ENCODE measurements at places on chromosomes 5 and 9.

DNA sequence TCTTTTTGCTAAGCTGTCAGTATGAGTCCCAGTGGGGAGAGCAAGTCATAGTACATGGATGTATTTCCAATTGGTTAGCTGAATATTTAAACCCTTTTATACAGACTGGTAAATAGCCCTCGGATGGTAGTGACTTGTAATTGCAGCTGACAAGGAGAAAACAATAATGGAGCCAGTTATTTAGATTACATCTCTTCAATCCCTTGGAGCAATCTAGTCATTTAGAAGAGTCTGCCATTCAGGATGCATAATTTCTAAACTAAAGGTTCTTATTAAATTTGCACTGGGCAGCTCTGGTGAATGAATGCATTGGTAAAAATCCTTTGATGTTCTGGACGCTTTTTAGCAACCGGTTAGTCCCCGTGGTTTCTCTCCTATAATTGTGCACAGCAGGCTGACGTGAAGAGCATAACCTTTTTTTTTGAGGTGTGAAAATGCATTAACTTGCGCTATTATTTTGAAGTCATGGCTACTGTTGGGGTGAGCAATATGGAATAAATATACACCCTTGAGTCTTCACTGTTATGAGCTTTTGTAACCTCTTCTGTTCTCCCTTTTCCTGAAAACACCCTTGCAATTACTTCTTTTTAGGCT, 158.6 kb upstream of the CD180 start:
- DNase-seq = no peak

- no peak for DNase-seq
These were observed 1.9 kb downstream of the GDA start for GRCh38 chr9:72151104-72151503.

DNA sequence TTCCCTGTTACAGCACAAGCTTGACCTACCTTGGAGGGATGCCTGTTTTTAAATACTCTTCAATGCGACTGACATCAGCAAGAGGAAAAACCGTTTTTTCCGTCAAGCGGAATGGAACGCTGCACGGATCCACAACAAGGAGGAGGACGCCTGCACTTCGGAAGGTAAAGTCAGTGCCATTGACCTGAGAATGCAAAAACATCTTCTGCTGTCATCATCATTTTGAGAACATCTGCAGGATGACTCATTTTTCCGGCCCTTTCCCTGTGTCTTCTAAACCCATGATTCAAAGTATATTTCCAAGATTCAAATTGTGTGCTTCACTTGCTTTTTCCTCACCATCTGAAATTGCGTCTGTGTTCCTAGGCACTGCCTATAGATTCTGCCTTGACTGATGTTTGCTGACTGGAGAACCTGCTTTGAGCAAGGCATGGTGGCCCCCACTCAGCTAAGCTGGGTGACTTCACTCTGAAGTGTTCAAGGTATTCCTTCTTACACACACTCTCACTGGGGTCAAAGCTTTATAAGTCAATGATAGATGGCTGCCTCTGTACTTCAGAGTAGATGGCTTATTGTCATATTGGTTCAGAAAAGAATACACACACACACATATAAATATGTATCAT, 78.1 kb downstream of the CEMIP2 start:
- DNase-seq = peak; percentile 11

DNA sequence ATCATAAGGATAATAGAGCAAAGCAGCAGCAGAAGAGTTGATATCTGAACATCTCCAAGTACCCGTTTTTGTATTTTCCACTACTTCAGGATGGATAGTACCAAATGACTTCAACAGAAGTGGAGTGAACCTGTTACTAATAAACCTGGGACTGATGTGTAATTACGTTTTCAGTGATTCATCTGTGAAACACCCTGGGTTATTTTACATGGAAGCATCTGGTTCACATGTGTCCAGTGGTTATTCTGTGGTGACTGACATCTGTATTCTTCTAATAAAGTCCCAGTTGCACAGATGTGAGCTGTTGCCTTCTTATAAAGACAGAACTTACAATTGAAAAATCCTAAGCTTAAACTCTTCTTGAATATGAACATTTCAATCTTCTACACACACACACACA, 139.7 kb upstream of the VCAN start:
- DNase-seq = no peak

GRCh38 chr5:91641730-91642350, 258.7 kb upstream of the ARRDC3 start:
- DNase-seq = peak; percentile 59

DNA sequence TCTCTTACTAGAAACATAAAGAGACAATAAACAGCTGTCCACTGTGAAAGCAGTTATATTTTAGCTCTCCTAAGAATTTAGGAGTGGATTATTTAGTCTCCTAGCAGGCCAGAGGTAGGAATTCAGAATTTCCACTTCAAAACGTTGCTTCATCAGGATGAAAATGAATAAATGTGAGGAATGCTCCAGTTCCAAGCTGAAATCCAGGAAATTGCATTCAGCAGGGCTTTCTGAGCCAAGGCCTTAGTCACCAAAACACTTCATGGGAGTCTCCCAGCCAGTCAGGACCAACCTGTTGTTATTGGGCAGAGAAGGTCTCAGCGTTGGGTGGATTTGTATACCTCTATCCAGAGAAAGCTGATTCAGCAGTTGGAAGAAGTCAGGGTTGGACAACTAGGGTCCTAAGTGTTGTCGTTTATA, 1040.3 kb downstream of the TLE1 start:
- peak; percentile 88 for DNase-seq

DNA sequence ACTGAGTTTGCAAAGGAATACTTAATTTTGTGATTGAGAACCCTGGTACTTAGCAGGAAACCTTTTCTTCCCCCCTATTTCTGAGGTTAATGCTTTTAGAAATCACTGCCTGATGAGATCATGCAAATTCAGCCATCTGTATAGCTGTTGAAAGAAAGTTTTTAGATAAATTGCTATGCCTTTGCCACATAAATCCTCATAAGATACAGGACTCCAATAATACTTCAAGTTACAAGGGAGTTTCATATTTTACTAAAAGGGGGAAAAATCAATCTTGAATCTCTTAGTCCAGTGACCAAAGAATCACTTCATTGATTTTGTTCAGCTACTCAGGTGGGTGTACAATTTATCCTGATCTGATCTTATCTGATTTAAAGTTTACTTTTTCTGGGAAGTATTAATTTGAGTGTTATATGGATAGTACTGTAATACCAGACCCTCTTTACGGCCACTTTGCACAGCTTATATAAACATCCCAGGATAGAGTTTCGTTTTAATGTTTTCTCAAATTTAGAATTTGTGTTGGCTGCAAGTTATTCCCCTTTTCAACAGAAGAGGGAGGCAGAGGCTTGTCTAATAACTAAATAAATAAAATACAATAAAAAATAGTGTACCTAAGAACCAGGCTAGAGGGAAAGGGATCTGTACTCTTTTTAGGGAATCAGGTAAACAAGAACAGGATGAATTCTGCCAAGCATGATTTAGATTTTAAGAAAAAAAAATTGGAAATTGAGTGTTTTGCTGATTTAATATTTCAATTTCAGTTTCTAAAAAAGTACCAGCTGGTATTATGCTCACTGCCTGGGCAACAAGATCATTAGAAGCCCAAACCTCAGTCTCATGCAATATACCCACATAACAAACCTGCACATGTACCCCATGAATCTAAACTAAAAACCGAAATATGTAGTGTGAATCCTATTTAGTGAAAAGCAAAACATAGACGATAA, 69.1 kb downstream of the PSAT1 start:
- peak; percentile 30 for DNase-seq

DNA sequence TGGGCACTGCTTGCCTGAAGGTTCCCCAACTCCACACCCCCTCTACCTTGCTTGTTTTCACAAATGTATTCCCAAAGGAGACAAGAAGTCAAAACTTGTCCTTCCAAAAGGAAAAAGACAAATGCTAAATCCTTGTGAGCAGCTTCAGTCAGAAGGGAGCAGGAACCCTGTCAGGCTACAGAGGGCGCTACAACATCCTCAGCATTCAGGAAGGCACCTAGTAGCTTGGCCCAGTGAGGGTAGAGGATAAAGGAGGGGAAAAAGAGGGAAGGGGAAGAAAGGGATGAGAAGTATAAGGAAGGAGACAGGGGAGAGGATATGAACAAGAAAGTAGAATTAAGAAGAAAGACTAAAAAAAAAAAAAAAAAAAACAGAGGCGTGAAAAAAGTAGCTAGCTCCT, 97.5 kb downstream of the MLLT3 start:
- no peak for DNase-seq

DNA sequence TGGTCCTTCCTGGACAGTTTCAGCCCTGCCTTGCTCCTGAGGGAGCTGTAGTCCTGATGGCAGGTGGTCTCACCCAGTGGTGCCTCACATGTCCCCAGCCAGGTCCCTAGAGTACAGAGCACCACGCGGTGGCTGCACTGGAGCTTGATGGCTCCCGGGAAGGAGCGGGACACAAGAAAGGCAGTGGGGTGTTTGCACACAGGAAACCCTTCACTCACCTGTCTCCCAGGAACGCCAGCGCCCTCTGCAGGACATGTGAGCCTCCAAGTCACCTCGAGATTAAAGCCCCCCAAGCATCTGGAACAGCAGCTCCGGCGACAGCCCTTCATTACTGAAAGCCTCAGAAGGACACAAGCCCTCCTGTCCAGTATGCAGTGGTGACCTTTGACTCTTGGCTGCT, 19.9 kb upstream of the TMEM250 start:
- no peak for DNase-seq

DNA sequence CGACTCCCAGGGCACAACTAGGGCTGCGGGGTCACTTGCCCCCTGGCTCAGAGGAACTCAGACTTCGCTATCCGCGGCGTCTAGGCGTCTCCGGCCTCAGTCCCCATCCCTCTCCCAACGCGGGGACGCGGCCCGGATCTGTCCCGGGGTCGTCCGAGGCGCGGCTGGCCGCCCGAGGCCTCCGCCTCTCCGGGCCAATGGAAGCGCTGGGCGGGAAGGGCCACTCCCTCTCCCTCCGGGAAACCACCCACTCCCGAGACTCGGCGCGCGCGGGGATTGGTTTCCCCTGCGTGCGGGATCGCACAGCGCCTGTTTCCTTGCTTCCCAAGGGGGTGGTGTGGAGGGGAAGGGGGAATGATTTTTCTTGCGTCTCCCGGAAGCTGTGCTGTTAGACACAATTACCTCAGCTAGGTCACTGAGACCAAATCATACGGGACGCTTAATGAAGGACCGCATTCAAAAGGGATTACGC, 38.3 kb downstream of the NR2F1 start:
- peak; percentile 65 for DNase-seq

GRCh38 chr9:130639866-130640555, 24.4 kb upstream of the PRDM12 start:
- no peak for DNase-seq

- DNase-seq = no peak
These were observed 22.3 kb downstream of the TTC33 start for GRCh38 chr5:40733434-40733833.

- DNase-seq = no peak
These were observed 51.5 kb downstream of the KLF9 start for GRCh38 chr9:70362952-70363351.

GRCh38 chr9:131214876-131215275, 61.4 kb downstream of the FAM78A start:
- DNase-seq = no peak

DNA sequence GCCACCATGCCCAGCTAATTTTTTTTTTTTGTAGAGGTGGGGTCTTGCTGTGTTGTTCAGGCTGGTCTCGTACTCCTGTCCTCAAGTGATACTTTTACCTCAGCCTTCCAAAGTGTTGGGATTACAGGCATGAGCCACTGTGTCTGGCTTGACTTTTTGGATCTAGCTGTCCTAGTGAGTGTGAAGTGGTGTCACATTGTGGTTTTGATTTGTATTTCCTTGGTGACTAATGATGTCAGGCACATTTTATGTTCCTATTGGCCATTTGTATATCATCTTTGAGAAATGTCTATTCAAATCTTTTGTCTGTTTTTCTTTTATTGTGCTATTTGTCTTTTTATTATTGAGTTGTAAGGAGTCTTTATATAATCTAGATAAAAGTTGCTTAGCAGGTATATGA, 53.5 kb upstream of the MCCC2 start:
- DNase-seq = peak; percentile 44

- no peak for DNase-seq
These were observed 2.6 kb upstream of the UBE2QL1 start for GRCh38 chr5:6446042-6446441.

- no peak for DNase-seq
These were observed 3.3 kb downstream of the SNAPC3 start for GRCh38 chr9:15426019-15426418.

DNA sequence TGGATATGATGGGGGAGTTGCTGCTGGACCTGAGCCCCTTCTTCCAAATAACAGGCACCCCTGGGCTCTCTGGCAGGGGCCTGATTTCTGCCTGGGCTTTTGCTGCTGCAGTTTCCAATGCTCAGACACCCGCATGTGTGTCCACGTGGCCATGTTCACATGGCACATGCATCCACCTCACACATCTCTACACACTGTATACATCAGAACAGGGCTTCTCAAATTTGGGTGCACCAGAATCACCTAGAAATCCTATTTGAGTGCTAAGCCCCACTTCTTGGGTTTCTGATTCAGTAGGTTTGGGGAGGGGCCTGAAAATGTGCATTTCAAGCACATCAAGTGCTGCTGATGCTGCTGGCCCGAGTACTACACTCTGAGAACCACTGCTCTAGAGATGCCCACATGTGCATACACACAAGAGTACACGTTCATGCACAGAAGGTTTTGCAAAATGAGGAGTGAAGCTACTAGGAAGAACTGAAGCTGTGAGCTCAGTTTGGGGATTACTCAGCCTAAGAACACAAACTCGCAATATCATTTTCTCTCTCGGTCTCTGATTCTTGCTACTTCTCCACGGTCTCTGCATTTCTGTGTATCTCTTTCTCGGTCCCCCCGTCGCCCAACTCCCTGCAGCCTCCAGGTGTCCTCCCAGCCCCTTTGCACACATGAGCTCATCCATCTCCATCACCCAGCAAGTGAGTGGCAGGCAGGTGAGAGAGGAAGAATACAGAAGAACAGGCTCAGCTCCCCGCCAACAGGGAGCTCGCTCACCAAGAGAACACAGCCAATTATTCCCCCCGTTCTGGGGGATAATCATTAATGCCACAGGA, 97.0 kb downstream of the PCDH1 start:
- DNase-seq = no peak

- DNase-seq = no peak
These were observed 90.8 kb downstream of the ERCC6L2 start for GRCh38 chr9:95966306-95966705.

DNA sequence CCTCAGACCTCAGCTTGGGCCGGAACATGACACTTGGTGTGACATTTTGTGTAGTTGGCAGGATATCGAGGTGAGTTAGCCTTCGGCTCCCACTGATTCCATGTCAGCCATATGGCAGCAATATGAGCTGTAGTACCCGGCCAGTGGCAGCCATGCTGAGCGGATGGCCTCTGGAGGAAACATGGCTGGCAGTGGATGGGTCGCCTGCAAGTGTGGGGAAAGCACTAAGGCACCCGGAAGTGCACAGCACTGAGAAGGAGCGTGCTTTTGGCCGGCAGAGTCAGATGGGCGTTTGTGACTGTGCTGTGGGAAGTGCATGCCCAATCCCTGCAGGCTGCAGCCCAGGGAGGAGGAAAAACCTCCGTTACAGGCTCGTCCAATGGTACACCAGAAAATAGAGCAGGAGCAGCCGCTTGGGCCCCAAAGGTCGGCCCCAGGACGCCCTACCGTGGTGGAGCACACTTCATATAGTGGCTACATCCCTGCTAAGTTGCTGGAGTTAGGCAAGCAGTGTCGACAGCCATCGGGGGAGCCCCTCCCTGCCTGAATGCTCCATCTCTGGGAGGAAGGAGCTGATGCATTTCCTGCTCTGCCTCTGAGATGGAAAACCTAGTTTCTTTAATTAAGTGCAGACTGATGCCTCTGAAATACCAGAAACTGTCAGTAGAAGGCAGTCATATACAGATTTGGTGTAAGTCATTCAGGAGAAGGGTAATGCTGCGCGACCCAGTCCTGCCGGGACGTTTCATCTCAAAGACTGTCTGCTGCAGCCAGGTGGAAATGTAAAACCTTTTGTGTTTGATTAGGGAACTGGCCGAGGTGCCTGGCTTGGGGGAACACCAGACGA, 2185.8 kb upstream of the ACO1 start:
- no peak for DNase-seq

Measured in fibroblast of skin of back (primary cell).